Stimulated activated CD8-positive, alpha-beta memory T cell treated with anti-CD3 and anti-CD28 coated beads, Interleukin-2, amount 100 ng/mL, for 1 hour (primary cell): ENCODE measurements at places on chromosomes 7 and 10.

- DNase-seq: no peak
Observed at GRCh38 chr7:55247428-55247827, 117.7 kb upstream of the LANCL2 start.

DNA sequence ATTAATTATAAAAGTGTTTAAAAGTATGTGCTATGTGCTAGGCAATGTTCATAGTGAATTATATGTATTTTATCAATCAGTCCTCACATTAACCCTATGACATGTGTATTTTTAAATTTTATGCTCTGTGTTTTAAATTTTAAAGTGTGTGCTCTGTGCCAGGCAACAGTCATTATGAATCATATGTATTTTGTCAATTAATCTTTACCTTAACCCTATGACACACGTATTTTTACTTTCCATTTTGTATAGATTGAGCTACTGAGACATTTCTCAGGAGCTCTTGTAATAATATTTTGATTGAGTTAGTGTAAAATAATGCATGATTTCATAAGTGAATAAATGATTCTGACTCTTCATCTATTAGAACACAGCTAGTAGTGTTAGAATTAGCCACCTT lies 117.8 kb downstream of the THSD7A start:
- no peak for DNase-seq

- no peak for DNase-seq
Observed at GRCh38 chr7:148615085-148615730, 24.6 kb downstream of the C7orf33 start.

- no peak for DNase-seq
Observed at GRCh38 chr7:137080516-137081203, 212.2 kb downstream of the CHRM2 start.

DNA sequence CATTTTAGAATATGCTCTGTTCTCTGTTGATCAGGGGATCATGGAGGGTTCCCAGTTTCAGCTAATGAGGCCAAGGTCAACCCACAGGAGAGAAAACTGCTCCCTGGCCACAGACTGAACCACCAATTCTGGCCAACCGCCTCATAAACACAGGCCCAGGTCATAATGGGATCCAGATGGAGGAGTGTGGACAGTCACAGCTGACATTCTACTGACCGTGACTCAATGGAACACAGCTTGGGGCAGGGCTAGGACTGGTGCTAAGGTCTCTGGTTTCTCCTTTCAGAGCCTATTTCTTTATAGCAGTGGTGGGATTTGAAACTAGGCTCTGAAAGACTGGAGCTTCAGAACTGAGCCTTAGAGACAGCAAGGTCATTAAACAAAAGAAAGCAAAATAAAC lies 68.3 kb downstream of the HIPK2 start:
- DNase-seq: no peak

GRCh38 chr10:36880898-36881297 lies 244.5 kb upstream of the ANKRD30A start:
- DNase-seq: no peak

DNA sequence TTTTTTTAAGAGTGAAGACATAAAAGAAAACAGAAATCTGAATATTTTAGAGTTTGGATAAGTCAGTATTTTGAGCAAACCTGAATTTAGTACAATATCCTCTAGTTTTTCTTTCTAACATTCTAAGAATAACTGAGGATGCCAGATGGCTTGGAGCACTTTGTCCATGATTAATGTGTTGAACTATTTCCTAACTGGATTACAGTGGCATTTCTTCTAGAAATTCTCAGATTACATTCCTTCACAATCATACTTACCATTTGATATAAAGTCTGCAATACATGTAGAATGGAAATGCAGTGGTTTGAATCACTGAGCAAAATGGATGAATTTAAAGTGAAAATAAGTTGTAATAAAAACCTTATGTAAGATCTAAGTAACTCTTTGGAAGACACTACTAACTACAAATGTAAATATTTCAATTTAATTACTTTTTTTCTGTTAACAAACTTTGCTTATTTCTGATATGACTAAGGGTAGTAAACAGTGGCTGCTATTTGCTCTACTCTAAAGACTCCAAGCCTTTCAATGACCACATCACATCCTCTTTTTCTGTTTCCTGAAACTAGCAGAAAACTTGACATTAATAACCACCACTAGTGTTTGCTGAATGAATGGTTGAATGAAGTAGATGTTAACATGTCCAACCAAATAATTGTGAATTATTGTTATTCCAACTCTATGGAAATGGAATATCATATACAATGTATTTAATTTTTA lies 102.8 kb downstream of the PRKG1 start:
- DNase-seq: no peak

GRCh38 chr10:31759124-31759798 lies 169.4 kb downstream of the ARHGAP12 start:
- peak; percentile 26 for DNase-seq

DNA sequence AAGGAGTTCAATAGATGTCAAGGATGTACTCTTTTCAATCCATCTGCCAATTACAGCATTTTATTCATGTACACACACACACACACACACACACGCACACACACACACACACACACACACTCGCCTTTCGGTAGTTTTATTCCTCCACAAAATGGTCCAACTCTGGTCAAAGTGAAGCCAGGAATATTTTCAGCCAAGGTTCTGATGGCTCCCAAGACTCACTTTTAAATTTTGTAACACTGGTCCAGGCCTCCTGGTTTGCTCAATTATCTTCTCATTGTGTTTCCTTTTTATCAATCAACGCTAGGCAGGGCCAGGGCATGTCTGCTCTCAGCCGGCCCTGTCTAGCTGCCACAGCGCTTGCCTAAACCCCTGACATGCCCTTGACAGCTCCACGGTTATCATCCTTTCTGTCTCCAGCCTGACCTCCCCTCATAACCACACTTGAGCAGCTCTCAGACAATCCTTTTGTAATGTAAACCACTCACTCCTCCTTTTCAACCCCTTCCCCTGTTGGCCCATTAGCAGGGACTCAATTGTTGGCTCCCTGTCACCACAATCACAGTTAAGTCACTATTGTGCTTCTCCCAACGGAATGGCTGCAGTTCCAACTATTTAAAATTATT lies 115.1 kb downstream of the ICA1 start:
- no peak for DNase-seq

GRCh38 chr10:114343623-114344505 lies 60.4 kb downstream of the AFAP1L2 start:
- DNase-seq: no peak

- no peak for DNase-seq
Observed at GRCh38 chr7:54719974-54720373, 39.0 kb downstream of the SEC61G start.

- peak; percentile 31 for DNase-seq
Observed at GRCh38 chr10:3961082-3961481, 176.1 kb upstream of the KLF6 start.

GRCh38 chr10:4790045-4790444 lies 36.0 kb upstream of the AKR1E2 start:
- DNase-seq: no peak

- DNase-seq: no peak
Observed at GRCh38 chr7:37467002-37467401, 18.3 kb upstream of the ELMO1 start.

- no peak for DNase-seq
Observed at GRCh38 chr7:93937818-93938217, 16.3 kb downstream of the GNG11 start.

GRCh38 chr7:43698460-43699255 lies 30.7 kb downstream of the COA1 start:
- no peak for DNase-seq

DNA sequence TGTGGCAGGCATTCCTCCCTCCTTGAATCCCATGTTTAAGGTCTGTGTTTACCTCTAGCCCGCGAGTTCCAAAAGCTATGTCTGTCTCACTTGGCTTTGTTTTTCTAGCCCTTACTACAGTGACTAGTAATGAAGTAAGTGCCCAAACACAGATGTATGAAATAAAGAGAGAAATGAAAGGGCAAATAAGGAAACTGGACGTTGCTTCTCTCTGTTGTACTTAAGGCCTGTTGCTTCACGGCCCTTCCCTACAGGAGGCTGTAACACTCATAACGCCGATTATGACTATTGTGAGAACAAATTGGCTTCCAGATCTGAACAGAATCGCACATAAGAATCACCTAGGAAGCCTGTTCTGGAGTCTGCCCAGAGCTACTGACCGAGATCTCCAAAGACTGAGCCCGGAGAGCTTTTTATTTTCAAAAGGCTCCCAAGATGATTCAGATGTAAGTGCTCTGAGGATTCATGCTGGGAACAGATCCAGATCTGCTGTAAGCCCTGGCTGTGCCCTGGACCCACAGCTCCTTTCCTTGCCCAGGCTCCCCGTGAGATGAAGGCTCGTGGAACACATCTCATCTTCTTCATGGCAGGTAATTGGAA lies 432.6 kb downstream of the SDK1 start:
- DNase-seq: no peak

GRCh38 chr7:133190650-133191049 lies 62.2 kb upstream of the EXOC4 start:
- DNase-seq: no peak

- DNase-seq: no peak
Observed at GRCh38 chr10:359762-360161, 224.5 kb downstream of the ZMYND11 start.

DNA sequence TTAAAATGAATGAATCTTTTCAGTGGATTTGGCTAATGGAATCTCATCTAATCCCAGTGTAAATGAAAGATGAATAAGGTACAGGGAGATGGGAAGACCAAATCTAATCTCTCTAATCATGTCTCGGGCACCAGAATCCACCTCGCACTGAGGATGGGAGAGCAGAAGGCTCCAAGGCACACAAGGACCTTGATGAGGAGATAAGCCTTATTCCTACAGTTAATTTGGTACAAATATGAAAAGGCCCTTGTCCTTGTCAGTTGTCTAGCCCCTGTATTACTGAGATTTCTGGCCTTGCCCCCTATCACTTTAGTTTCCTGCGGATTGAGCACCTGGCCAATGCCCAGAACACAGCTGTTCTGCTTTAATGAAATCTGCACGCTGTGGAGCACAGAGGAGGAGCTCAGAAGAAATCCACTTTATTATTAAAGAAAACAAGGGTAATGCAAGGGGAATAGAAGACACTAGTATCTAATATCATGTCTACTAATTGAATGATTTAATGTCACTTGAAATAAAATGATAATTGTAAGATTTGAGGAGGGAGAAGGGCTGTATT lies 321.4 kb upstream of the HGF start:
- DNase-seq: no peak

- no peak for DNase-seq
Observed at GRCh38 chr10:14873090-14873760, 5.4 kb upstream of the SUV39H2 start.

DNA sequence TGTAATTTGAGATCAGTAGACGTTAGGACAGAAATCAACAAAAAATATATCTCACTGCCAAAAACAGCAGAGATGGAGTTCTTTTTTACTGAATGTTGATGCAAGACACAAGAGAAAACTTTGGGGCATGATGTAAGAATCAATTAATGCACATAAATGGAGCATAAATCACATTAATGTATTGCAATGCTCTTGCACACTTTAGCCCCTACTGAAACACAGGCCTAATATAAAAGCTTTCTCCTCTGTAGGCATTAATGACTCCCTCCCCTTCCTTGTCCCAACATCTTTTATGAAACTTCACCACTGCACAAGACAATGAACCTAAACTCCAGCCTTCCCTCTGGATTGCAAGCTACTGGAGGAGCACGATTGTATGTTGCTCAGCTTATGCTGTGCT lies 58.8 kb downstream of the CACNA2D1 start:
- no peak for DNase-seq

DNA sequence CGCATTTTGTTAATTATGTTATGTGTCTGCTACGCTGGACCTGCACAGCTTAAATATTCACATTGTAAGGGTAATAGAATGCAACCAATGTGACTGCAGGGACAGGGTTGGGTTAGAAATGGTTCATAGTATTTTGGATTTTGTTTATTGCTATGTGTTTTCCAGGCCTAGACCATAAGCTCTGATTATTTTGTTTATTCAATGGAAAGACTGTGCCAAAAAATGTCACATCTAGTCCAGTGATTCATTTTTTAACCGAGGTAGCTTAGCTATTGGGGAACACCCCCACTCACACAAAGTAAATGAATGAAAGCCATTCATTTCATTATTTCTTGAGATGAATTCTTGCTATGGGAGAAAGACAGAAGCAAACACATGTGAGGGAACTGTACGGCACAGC lies 516.5 kb upstream of the ANKRD30A start:
- no peak for DNase-seq

DNA sequence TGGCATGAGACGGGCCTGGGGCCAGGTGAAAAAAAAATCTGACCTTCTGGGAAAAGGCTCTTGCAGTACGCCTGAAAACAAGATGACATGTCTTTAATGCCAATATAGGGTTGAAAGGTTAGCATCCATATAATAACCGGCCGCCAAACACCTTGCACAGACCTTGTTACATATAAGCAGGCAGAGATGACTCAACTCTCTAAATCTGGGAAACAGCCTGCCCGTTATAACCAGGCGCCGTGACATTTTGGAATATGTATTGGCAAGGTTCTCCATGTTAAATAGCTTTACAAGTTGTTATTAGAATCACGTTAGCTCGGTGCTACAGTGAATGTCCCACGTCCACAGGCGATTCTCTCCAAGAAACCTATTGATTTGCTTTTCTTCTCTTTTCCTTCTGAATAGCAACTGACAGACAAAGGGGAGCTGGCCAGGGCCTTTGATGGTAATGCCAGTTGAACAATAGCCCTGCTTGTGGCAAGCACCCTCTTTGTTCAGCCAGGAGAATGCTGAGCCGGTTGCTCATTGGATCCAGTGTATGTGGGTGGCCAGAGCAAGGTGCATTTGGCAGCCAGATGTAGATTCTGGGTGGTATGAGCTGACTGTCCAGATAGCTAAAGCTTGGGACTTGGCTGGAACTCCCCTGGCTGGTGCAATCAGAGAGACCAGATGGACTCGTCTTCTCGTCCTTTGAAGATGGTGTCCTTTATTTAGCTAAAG lies 80.1 kb upstream of the AUTS2 start:
- no peak for DNase-seq

- DNase-seq: no peak
Observed at GRCh38 chr7:23700046-23700445, 10.0 kb upstream of the STK31 start.

GRCh38 chr7:1054861-1055450 lies 10.6 kb downstream of the GPR146 start:
- peak; percentile 37 for DNase-seq

- DNase-seq: no peak
Observed at GRCh38 chr7:22723181-22723601, 3.8 kb upstream of the IL6 start.
